MV-4-11 (cell line): ENCODE measurements at places on chromosomes 11 and 22.

- DNase-seq = no peak
Measured at GRCh38 chr11:5698281-5698680, 8.7 kb downstream of the TRIM22 start.

DNA sequence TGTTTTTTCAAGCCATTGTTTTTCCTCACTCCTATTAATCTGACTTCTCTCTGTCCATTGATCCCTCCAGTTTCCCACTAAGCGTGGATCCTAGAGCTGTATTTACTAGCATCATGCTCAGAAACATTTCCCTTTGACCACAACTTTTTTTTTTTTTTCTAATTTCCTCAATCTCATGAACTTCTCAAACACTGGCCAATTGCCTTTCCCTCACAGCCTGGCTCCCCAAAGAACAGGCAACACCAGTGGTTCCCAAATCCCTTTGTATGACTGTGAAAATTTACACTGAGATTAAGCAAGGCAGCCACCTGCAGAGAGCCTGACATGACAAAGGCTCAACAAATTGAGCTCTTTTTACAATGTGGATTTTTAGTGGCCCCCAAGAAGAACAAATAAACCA, 1.4 kb upstream of the TPP1 start:
- DNase-seq = peak; percentile 66

DNA sequence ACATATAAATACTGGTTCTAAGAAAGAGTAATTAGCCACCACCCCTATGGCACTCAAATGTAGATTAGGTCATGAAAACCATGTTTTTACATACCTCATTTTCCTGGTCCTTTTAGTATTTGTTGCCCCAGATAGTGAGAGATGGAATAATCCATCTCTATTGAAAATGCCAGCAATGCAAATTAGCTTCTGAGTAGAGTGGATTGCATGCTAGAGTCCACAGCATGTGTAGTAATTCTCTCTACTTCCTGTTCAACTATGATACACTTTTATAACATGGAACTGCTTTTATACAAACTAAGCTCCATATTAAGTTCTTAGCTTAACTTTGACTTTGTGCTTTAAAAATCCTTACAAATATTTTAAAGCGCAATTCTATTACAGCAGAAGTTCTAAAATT, 73.2 kb downstream of the TRPC6 start:
- DNase-seq = peak; percentile 15

GRCh38 chr22:24550902-24551435, 4.0 kb downstream of the GUCD1 start:
- no peak for DNase-seq

GRCh38 chr11:64230985-64231365, 627 bp downstream of the DNAJC4 start:
- DNase-seq = peak; percentile 55

DNA sequence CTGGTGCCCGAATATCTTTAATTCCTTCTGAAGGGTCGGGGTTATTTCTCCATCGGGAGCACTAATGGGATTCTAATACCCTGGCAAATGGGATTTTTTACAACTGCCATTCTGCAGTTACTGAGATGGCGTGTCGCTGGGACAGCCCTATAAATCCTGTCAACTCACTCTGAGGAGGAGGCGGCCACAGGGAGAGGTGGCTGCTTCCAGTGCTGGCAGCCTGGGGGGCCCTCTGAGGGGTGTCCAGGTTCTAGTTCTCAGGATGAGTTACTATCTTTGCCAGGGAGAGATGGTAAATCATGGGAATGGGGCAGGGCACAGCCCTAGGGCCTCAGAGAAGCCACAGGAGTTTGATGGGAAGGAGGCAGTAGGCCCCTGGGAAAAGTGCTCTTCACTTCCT, 135.9 kb downstream of the NTM start:
- DNase-seq = no peak

- no peak for DNase-seq
Measured at GRCh38 chr11:48087422-48087821, 107.1 kb downstream of the PTPRJ start.

DNA sequence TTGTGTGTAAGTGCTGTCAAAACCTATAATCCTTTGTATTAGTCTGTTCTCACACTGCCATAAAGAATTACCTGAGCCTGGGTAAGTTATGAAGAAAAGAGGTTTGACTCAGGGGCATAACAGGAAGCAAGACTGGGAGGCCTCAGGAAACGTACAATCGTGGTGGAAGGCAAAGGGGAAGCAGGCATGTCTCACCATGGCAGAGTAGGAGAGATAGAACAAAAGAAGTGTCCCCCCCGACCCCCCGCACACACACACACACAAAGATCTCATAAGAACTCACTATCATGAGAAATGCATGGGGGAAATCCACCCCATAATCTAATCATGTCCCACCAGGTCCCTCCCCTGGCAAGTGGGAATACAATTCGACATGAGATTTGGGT, 2.3 kb upstream of the USP28 start:
- DNase-seq = peak; percentile 59

GRCh38 chr22:23156286-23156685, 11.0 kb downstream of the RAB36 start:
- DNase-seq = no peak

GRCh38 chr22:45632791-45633515, 38.7 kb upstream of the ATXN10 start:
- no peak for DNase-seq

DNA sequence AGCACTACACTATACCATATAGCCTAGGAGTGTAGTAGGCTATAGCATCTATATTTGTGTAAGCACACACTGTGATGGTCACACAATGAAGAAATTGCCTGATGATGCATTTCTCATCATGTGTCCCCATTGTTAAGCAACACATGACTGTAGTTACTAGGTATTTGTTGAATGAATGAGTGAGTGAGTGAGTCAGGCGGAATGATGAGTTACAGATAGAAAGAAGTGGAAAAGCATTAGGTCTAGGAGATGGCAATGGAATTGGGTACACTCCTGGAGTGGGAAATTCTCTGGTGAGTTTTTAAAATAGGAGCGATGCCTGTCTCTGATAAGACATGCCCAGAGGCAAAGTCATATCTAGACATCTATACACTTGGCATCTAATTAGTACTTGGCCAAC, 160.5 kb upstream of the TBCEL start:
- no peak for DNase-seq

DNA sequence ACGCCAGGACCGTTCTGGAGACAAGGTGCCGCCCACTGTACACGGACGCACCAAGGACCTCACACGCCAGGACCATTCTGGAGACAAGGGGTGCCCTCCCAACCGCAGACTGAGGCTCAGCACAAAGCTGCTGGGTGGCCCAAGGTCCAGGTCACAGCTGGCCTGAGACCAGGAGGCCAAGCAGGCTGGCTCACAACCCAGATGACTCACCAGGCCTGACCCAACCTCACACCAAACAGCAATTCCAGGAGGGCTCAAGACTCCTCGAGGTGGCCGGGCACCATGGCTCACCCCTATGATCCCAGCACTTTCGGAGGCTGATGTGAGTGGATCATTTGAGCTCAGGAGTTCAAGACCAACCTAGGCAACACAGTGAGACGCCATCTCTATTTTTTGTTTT, 14.8 kb downstream of the BRD1 start:
- DNase-seq = no peak

DNA sequence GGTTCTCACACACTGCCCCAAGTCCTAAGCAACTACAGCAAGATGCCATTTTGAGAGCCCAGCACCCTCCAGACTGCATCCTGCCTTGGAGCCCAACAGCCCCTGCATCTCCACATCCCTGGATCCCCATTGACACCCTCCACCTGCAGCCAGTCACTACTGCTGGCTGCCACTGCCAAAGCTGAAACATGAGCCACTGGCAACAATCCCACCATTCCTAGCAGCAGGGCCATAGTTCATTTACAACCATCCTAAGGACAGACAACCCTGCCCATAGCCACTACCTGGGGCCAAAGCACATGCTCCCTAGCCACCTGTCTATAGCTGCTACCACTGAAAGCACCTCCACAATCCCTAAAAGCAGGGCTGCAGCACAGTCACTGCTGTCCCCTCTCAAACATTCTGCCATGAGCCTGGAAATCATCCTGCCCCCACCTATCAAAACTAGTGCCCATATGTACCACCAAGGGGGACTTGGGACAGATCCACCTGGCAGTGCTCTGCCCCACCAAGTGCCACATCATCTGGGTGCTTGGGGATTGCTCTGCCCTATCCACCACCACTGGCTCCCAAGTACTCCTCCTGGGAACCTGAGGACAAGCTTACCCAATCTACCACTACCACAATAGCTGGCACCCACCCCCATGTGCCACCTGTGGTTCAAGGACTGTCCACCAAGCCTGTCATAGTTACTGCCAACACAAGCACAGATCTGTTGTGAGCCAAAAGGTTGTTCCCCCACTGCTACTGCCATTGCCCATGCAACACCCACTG, 138.8 kb upstream of the SOX6 start:
- no peak for DNase-seq
